ENCODE measurements at places on chromosomes 2 and 18.

DNA sequence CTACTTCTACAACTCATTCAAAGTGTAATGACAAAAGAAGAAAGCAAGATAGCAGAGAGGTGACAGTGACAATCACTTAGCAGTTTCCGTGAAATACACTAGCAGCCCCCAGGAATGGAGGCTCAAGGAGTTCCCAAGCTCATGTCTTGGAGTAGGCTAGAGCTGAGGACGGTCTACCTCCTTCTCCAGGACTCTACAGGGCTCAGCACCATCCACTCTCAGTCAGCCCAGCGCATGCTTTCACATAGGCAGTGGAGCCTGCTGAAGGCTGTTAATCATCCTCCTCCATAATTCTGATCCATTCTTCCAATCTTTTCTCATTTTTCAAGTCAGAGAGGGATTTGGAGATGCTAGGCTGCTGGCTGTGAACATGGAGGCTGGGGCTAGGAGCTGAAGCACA lies 85.6 kb downstream of the MYT1L start:
- DNase-seq = no peak

DNA sequence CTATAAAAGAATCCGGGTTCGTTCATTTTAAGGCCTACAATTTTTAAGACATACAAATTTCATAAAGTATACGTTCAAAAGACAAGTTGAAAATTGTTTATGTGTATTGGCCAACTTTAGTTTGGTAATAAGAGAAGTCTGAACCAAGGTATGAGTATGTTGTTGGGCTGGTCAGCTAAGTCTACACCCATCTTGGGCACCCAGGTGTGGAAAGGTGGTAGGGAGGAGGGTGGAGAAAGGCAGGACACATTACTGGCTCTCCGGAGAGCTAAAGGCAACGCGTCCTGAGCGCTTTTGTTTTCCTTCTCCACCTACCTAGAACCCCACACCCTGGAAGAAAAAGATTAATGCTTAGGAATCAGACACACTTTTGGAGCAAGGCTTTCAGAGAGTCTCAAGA lies 899 bp upstream of the PELI1 start:
- no peak for DNase-seq

DNA sequence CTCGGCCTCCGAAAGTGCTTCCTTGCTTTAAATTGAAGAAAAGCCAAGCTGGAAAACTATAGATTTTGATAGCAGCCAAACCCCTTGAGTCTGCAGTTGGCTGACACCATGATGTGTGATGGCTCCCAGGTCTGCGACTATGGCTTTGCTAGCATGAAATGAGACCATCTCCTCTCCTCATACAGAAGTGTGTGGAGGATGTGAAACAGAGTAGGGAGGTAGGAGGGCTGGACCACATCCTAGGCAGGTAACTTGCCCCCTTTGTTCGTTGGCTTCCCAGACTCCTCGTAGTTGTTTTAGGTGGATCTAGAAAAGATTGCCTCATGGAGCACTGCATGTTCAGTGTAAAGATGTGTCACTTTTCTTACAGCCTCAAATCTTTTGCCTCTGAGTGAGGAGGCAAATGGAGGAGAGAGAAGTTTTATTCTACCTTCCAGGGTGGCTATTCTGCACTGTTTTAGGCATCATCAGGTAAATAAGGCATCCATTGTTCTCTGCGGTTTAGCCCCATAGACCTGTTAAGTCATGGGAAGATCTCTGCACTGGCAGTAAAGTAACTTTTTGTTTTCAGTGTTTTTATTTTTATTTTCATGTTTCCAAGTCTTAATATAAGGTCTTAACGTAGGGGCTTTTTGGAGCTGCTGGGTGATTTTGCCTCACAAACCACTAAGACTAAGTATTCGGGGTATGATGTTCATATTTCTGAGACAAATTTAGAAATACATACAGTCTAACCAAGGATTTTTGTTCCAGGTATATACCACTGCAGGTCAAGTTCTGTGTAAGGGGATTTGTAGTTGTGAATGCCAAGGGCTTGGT lies 40.1 kb downstream of the MGAT5 start:
- no peak for DNase-seq

GRCh38 chr18:9779630-9780029 lies 71.5 kb downstream of the RAB31 start:
- no peak for DNase-seq

- DNase-seq = no peak
Measured at GRCh38 chr2:25514043-25514637, 159.2 kb downstream of the DTNB start.

- DNase-seq = no peak
Measured at GRCh38 chr2:70673041-70673647, 94.9 kb downstream of the ADD2 start.

DNA sequence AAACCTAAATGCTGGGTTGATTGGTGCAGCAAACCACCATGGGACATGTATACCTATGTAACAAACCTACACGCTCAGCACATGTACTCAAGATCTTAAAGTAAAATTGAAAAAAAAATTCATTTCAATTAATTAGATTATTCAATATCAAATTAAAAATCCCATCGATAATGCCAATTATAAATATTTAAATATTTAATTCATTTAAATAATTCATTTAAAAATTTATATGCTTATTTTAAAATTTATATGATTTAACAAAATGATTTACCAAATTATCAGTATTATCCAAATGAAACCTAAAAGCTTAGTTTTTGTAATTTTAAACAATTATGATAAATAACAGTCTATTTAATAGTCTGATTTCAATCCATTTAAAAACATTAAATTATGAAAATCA lies 560.4 kb downstream of the NUP35 start:
- no peak for DNase-seq

- DNase-seq = no peak
Measured at GRCh38 chr18:51134721-51135120, 62.8 kb downstream of the MEX3C start.

DNA sequence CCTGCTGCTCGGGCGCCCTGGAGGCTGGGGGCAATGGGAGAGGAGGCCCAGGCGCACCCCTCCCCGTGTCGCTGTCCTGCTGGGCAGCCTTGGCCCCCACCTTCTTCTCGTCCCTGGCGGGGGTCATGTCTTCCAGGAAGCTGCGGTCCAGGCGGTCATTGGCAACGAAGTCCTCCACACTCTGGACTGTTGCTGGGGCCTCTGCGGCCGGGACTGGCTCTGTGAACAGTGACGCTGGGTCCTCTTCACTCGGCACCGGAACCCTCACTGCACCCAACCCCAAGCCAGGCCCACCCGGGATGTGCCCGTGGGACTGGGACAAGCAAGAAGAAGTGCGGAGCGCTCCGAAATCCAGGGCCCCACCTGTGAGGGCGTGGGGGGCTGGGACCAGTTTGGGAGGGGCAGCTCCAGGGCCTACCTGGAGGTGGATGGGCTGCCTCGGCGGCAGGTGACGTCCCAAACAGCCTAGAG lies 308.0 kb downstream of the CCDC74A start:
- DNase-seq = no peak

DNA sequence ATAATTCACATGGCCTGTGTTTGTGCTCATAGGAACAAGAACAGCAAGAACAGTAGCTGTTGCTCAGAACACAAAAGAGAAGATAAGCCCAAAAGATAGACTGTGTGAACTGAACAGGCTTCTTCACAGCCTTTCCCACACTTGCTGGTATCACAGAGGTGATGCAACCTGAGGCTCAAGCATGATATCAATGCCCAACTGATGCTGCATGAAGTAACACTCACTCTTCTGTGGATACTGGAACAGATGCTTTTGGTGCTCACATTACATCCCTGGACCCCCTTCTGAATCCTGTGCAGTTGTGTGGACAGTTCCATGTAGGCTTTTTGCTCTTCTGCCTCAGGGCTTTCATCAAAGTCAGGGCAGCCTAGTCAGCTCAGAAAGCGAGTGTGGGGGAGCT lies 88.4 kb upstream of the RND3 start:
- DNase-seq = no peak

- DNase-seq = no peak
Measured at GRCh38 chr2:96684883-96685576, 42.5 kb downstream of the FER1L5 start.

- DNase-seq = no peak
Measured at GRCh38 chr2:73043929-73044832, 27.3 kb downstream of the SFXN5 start.

- DNase-seq = no peak
Measured at GRCh38 chr18:58851856-58852255, 12.8 kb upstream of the ZNF532 start.

GRCh38 chr18:32688821-32689220 lies 84.0 kb downstream of the KLHL14 start:
- DNase-seq = no peak

- no peak for DNase-seq
Measured at GRCh38 chr2:105771836-105772235, 27.1 kb downstream of the NCK2 start.

- DNase-seq = no peak
Measured at GRCh38 chr18:47881752-47882455, 48.6 kb downstream of the SMAD2 start.

DNA sequence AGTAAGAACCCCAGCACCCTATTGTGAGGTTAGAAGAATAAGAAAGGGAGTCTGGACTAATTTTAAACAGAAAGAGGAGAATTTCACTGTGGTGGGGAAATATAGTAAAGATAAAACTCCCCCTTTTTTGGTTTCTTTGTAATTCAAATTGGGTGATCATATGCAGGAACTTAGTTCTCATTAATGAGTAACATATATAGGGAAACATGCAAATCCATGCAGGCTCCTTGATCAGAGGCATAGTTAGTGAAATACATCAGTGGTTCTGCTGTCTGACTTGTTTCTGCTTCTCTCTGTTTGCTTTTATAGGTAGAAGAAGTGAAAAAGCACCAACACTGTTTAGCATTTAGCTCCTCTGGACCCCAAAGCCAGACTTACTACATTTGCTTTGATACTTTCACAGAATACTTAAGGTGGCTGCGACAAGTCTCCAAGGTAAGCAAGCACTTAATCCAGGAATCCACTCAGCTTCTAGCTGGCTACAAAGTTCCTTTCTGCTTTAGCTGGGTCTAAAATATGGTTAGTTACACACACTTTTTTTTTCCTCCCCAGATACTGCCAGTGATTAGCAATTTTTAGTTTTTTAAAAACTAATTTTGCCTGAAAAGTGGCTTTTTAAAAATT lies 123.2 kb downstream of the PHLPP1 start:
- no peak for DNase-seq

- no peak for DNase-seq
Measured at GRCh38 chr2:205103699-205104098, 558.4 kb downstream of the PARD3B start.

GRCh38 chr18:8982416-8983183 lies 119.9 kb upstream of the NDUFV2 start:
- no peak for DNase-seq

DNA sequence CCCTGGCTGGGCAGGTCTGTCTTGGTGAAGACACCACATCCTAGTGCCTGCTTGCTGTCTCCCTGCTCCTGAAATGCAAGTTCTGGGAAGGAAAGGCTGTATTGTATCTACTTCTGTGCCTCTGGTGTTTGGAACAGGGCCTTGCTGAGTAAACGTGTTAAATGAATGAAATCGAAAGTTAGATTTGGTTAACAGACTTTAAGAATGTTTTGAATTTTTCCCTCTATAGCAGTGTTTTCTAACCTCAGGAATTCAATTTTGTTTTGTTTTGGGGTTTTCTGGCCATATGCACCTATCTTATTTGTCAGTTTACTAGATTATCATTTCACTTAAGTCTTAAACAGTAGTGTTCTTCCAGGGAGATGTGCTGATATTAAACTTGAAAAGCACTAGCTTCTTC lies 20.7 kb downstream of the FARP2 start:
- DNase-seq = no peak

DNA sequence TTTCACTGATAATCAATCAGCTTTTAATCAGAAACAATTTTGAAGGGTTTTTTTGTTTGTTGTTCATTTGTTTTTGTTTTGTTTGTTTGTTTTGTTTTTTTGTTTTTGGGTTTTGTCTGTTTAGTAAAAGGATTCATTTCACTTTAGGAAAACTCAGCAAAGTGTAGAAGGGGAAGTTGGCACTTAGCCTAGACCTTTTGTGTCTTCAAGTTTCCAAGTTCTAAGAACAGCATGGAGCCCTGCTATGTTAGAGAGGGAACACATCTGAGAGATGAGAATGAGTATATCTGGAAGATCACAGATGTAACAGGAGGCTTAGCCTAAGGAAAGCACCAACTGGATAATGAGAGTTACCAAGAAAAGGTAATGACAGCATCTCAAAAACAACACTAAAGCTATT lies 501.5 kb downstream of the ERBB4 start:
- DNase-seq = no peak

GRCh38 chr18:22639026-22639463 lies 221.3 kb upstream of the CTAGE1 start:
- no peak for DNase-seq

DNA sequence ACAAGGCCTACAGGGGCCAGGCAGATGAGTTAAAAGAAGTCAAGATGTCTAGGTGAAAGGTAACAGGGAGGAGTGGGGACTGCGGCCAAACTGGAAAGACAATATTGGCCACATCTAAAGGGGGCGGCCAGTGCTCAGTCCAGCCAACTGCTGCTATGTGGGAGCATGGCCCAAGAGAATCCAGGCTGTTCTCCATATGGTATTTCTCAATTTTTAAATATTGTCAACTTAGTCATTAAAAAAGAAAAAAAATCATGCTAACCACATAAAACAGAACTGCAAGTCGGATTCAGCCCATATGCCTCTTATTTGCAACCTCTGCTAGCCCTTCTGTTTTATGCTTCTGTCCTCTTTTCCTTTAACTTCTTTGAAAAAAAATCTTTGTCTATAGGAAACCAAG lies 14.8 kb downstream of the TRABD2A start:
- DNase-seq = no peak

DNA sequence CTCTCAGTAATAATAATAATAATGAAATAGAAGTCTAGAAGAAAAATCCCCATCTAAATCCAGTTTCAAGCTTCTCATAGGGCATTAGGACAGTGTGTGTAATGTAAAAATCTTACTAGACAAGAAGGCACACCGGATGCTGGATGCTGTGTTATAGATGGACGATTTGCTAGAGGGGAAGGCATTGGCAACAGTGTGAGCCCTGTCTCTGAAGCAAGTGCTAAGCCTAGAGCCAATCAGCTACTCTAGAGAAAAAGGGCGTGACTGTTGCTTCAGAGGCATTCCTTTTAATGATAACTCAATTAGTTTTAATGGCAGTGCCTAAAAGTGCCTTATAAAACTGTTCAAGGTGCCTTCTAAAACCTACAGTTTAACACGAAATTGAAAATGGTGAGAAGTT lies 344.9 kb downstream of the TDRD15 start:
- no peak for DNase-seq

DNA sequence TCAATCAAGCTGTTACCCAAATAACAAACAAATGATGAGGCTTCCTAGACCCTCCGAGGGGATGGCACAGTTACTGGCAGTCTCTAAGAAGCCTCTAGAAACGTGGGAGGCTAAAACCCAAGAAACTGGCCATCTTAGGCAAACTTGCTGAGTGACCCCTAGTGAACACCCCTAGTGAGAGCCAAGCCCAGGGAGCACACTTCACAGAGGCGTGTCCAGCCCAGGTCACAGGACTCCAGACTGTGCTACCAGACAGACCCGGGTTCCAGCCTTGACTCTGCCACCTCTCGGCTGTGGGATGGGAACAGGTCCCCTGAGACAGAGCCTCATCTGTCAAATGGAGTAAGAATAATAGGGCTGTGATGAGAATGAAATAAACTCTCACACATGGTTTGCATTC lies 83.5 kb upstream of the ASAP2 start:
- DNase-seq = no peak
